ENCODE measurements at places on chromosomes 7 and 10.

DNA sequence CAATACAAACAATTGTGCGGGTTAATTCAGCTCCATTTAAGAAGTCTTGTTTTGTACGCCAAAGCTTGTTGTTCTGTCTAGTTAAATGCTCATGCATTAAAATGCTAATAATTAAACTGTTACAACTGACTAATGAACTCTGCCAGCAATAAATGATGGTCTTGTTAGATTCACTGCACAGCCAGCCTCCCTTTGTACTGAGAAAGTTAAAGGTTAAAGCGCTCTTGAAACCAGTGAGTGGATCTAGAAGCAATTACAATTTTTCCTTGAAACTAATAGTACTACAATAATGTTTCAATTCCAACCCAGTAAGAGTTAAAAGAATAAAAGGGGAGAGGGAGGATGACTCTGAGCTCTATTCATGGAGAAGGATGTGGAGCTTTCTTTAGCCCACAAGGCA is 233.0 kb downstream of the EMX2 start:
- no peak for DNase-seq

- no peak for DNase-seq
These were observed 4.4 kb upstream of the ABHD11 start for GRCh38 chr7:73742753-73743641.

- DNase-seq = no peak
These were observed 126.7 kb downstream of the NRCAM start for GRCh38 chr7:108329514-108329913.

GRCh38 chr7:7428806-7429205 is 106.9 kb downstream of the COL28A1 start:
- no peak for DNase-seq

DNA sequence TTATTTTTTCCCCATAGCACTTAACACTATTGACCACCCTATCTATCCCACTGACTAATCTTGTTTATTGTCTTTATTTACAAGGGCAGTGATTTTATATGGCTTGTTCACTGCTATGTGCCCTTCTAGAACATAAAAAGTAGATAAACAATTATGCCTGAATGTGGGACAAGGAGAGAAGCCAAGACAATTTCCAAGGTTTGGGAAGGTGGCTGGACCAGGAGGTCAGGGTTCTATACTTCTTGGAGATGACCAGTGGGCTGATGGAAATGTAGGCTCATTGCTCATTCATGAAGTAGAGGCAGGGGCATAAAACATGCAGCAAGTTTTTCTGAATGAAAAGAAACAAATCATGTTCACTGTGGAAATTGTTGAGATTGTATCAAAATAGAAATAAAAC is 11.5 kb downstream of the IGFBP3 start:
- no peak for DNase-seq

DNA sequence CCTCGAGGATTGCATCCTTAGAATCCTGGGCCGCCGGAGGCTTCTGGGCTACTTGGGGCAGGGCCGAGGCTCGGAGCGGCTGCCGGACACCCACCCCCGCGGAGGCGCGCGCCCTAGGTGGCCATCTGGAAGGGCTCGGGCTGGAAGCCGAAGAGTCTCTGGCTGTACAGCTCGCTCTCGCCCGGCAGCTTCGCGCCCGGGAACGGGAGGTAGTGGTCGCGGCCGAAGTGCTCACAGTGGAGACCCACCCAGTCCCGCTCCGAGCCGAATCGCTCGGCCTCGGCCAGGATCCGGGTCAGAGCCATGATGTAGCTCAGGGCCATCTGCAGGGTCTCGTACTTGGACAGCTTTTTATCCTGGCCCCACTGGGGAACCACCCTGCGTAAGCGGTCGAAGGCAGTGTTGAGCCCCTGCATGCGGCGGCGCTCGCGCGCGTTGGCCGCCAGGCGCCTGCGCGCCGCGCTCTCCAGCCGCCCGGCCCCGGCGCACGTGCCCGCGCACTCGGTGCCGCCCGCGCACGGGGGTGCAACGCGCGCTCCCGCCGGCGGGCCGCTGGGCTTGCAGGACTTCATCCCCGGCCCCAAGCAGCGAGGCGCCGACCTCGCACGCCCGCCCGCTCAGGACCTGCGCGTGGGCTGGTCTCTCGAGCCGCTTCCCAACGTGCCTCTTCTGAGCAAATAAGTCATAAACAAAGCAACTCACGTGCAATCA is 652 bp downstream of the ATOH7 start:
- DNase-seq = no peak

- DNase-seq = no peak
These were observed 109.5 kb upstream of the TMEM72 start for GRCh38 chr10:44801383-44802327.

Data from central memory CD8-positive, alpha-beta T cell (primary cell).